ENCODE measurements at places on chromosomes 3 and 15.

DNA sequence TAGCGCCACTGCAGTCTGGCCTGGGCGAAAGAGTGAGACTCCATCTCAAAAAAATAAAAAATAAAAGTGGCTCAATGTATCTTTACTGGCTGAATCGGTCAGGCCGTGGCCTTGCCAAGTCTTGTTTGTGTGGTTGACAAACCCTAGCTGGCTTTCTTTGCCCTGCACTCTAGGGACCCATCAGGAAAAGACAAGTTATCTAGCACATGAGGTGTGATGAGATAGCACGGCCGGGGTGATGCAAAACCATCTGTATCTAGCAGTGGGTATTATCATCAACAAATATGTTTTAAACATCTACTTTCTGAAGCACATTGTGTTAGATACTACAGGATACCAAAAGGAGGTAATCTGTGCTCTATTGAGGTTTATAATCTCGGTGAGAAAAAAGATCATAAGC, 3.9 kb upstream of the DPP8 start:
- DNase-seq = no peak

GRCh38 chr3:146640955-146641867, 36.1 kb upstream of the PLSCR5 start:
- DNase-seq = peak; percentile 7

GRCh38 chr15:60766391-60767128, 287.6 kb upstream of the ICE2 start:
- DNase-seq = no peak

DNA sequence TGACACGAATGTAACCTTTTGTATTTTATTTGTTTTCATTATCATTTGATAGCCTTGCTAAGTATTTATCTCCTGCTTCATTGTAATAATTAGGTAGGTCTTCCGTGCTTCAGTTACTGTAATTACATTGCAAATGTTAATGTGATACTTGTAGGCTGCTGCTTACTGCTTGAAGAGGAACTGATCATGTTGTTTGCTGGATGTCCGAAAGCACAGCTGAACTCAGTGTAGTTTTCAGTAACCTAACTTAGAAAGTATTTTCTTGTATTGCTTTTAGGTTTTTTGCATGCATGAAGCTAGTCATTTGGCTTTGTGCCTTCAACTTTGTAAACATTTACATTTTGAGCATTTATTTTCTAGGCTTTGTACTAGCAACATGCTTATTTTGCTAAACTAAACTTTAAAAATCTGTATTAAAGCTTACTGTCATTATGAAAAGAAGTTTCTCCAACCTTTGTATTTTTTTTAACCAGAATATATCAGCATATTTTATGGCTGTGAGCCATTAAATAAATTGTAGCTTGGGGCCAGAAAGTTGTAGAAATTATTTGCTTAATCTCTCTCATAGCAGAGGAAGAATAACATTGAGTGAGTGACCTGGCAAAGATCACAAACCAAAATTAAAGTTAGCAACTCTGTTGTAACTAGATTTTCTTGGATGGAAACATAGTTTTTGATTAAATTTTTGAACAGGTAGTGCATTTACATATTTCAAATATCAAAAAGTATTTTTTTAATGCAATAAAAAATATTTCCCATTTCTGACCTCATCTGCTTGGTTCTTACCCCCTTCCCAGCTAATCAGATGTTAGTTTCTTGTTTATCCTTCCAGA, 30.7 kb downstream of the SACM1L start:
- no peak for DNase-seq

GRCh38 chr15:95674031-95674430, 656.5 kb upstream of the NR2F2 start:
- DNase-seq = no peak

All from AG09309 (cell line).